ENCODE measurements at places on chromosomes 5 and 9.

GRCh38 chr5:158378931-158379330 lies 520.0 kb upstream of the CLINT1 start:
- no peak overlapping the region for H3K4me3 ChIP-seq
- H3K4me1 ChIP-seq, result peaks cover 3% of the 10 kb centered on the region
- H3K36me3 ChIP-seq, result no peaks in the 10 kb centered on the region
- H3K27ac ChIP-seq, result no peak overlapping the region
- peaks cover 2% of the 10 kb centered on the region for H3K27me3 ChIP-seq
- no peak for DNase-seq

DNA sequence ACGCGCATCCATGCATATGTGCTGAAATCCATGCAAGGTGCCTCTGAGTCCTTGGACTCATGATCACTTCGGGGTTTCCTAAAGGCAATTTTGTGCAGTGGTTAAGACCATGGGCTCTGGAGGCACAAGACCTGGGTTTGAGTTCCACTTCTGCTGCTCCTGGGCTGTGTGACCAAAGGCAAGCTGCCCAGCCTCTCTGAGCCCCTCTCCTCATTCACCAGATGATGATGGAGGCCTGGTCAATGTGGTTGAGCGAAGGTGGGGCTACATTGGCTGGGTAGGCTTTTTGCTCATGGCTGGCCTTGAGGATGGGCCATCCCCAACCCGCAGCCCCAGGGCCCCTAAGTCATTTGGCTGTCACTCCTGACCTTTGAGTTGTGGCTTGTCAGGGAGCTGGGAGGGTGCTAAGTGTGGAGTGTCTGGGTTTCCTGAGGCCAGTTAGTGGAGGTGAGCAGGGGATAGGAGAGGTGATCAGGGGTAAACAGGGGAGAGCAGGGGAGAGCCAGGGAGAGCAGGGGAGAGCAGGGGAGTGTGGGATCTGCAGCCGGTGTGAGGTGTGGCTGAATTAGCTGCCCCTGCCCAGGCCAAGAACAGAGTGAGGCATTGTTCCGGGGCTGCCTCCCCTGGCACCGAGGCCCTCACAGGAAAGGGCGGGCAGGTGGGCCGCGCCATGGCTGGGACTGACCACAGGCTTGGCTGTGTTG lies 64.6 kb upstream of the SYNPO start:
- DNase-seq, result no peak
- no peaks in the 10 kb centered on the region for H3K4me1 ChIP-seq
- H3K27ac ChIP-seq, result no peak overlapping the region

DNA sequence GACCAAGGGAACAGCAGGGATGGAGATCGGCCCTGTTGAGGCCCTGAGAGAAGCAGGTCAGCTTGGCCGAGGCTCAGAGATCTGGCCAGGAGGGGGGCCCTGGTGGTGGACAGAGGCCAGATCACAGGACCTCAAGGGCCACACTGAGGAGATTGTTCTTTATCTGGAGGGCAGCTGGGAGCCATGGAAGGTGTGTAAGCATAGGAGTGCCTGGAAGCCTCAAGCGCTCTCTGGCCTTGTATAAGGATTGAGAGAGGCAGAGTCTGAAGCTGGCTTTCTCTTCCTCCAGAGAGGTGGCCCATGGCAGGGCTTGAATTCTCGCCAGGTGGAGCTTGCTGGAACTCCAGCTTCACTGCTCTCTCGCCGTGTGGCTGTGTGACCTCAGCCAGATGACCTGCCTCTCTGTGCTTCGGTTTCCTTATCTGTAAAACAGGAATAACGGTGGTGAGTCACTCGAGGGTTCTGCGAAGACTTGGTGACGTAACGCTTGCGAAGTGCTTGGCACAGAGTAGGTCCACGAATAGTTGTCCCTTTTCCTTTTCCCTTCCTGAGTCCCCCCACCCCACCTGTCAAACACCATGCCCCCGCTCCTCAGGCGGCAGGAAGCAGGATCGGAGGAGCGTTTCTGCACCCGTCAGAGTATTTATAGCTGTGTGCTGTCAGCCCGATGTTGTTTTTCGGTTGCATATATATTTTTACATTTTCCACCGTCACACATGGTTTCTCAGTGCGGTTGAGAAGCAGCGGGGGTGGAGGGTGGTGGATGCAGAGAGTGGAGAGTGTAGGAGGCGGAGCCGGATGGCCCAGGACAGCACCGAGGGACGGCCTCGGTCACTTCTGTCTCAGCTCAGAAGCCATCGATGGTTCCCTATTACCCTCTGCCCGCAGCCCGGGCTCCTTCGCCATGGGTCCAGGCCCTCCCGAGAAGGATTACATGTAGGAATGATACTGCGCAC lies 17.0 kb upstream of the CRB2 start:
- peak; percentile 59 for DNase-seq
- no peaks in the 10 kb centered on the region for H3K36me3 ChIP-seq
- H3K4me1 ChIP-seq, result peaks cover 40% of the 10 kb centered on the region
- peak overlapping the region; percentile 95 for H3K27ac ChIP-seq
- H3K4me3 ChIP-seq, result peak overlapping the region; percentile 73

- no peak overlapping the region for H3K27ac ChIP-seq
- no peaks in the 10 kb centered on the region for H3K36me3 ChIP-seq
- H3K4me1 ChIP-seq, result no peaks in the 10 kb centered on the region
- DNase-seq, result no peak
- H3K4me3 ChIP-seq, result no peak overlapping the region
- peaks cover 14% of the 10 kb centered on the region for H3K27me3 ChIP-seq
Observed at GRCh38 chr9:77495834-77496671, 152.1 kb downstream of the GNA14 start.

- H3K36me3 ChIP-seq, result no peaks in the 10 kb centered on the region
- H3K27me3 ChIP-seq, result peaks cover 2% of the 10 kb centered on the region
- H3K4me1 ChIP-seq, result no peaks in the 10 kb centered on the region
- no peak for DNase-seq
- no peak overlapping the region for H3K27ac ChIP-seq
Observed at GRCh38 chr5:82538339-82539034, 260.3 kb upstream of the RPS23 start.

DNA sequence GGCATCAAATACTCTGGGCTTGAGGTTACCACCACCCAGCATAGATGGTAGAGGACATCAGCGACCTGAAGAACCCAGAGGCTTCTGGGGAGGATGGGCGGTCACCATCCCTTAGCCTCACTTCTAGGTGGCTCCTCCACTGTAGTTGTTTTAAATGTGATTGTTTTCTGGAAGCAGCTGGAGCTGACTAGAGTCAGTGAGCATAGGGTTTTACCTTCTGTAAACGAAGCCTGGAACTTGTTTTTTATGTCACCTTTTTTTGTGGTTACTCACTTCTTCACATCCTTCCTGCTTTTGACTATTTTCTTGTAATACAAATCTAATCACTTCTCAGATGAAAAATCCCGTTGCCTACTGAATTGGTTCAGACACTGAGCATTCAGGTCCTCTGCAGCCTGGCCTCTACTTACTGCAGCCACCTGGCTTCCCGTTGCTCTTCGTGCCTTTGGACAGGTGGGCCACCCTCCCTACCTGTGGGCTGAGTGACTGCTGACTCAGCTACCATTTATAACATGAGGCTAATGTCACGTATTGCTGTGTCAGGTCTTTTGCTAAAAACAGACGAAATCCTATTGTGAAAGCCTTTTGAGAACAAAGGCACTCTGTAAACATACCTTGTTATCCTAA lies 167.8 kb downstream of the MAN2A1 start:
- H3K27me3 ChIP-seq, result no peaks in the 10 kb centered on the region
- peaks cover 66% of the 10 kb centered on the region for H3K36me3 ChIP-seq
- H3K27ac ChIP-seq, result peak overlapping the region; percentile 6
- no peak for DNase-seq
- H3K4me1 ChIP-seq, result peaks cover 15% of the 10 kb centered on the region

GRCh38 chr5:39331861-39332381 lies 32.4 kb downstream of the C9 start:
- no peak for DNase-seq
- no peak overlapping the region for H3K27ac ChIP-seq
- H3K36me3 ChIP-seq, result no peaks in the 10 kb centered on the region

DNA sequence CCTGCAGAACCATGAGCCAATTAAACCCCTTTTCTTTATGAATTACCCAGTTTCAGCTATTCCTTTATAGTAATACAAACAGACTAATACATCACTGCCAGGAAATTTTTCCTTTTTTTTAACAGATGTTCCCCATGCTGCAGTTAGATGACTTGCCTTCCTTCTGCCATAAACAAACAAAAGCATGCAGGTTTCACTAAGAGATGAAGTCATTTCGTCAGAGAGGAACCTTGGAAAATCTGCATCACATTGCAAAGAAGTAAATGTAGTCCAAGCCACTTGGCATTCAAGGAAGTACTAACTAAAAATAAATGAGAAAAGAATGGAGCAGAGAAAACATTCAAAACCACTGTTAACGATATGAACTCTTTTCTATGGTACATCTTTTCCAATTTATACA lies 194.1 kb upstream of the EFNA5 start:
- peaks cover 16% of the 10 kb centered on the region for H3K4me1 ChIP-seq
- no peak for DNase-seq

- peaks cover 14% of the 10 kb centered on the region for H3K27me3 ChIP-seq
- H3K36me3 ChIP-seq, result no peaks in the 10 kb centered on the region
- no peak overlapping the region for H3K4me3 ChIP-seq
- H3K27ac ChIP-seq, result no peak overlapping the region
- no peaks in the 10 kb centered on the region for H3K4me1 ChIP-seq
Observed at GRCh38 chr9:101455656-101456240, 20.2 kb upstream of the ALDOB start.

All from activated T-helper 2 cell treated with anti-CD3 and anti-CD28 coated beads, Interferon-gamma antibody, Interleukin-2, Interleukin-4, amounts not matched to agents 10 μg/mL and 5 μg/mL and 100 μg/mL, durations not matched to agents 14 hours and 24 hours and 36 hours (primary cell).